ENCODE measurements at places on chromosomes 6 and 20.

DNA sequence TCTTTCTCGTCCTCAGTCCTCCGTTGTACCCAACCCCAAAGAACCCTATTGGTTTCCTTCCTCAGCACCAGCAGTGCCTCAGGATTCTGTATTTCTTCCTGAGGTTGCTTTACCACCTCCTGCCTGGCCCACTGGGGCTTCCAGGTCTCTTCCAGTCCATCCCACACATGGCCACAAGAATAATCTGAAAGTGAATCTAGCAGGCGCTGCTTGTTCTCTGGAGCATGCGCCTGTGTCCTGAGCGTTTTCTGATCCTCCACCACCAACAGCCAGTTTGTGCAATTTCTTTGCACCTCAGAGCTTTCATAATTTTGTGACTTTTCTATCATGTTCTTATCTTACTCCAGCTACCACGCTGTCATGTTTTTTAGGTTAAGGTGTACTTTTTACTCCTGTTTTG, 11.6 kb upstream of the HSP90AB1 start:
- DNase-seq: no peak

- no peak for DNase-seq
These were observed 152.9 kb downstream of the JARID2 start for GRCh38 chr6:15398633-15399275.

DNA sequence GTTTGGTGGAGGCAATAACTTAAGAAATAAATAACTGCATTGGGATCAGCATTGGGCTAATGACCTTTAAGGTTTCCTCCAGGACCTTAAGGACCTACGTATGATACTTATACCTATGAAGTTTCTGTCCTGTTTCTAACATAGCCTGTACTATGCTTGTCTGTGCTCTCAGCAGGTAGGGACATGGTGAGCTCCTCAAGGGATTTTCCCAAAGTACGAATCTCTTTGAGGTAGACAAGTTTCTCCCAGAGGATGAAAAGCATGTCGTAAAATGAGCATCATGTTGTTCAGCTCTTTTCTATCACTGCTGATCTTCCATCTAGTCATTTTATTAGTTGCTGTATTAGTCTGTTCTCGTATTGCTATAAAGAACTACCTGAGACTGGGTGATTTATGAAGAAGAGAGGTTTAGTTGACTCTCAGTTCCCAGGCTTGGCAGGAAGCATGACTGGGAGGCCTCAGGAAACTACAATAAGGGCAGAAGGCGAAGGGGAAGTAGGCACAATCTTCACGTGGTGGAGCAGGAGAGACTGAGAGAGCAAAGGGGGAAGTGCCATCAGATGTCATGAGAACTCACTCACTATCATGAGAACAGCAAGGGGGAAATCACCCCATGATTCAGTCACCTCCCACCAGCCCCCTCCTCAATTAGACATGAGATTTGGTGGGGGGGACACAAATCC, 77.8 kb upstream of the TGM3 start:
- peak; percentile 29 for DNase-seq

- DNase-seq: no peak
These were observed 233.1 kb upstream of the SUPT3H start for GRCh38 chr6:45610832-45611231.

DNA sequence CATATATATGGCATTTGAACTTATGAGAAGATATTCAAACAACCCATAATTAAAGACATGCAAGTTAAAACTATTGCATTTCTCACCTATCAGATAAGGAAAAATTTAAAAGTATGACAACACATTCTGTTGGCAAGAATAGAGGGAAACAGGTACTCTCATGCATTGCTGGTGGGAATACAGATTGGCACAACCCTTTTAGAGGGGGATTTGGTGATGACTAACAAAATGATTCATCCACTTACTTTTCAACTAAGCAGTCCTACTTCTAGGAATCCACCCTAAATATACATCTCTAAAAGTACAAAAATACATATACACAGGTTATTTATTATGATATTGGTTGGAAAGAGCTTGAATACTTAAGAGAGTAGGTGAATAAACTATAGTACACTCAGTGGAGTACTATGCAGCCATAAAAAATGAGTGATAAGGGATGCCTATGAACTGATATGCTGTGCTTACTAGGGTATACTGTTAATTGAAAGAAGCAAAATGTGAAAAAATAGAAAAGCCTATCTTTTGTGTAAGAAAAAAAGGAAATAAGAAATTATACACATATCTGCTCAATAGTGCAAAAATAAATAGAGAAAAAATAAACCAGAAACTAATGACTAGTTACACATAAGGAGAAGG, 42.2 kb downstream of the ADAT2 start:
- DNase-seq: no peak

- DNase-seq: no peak
These were observed 77.3 kb downstream of the EPHA7 start for GRCh38 chr6:93341900-93342613.

DNA sequence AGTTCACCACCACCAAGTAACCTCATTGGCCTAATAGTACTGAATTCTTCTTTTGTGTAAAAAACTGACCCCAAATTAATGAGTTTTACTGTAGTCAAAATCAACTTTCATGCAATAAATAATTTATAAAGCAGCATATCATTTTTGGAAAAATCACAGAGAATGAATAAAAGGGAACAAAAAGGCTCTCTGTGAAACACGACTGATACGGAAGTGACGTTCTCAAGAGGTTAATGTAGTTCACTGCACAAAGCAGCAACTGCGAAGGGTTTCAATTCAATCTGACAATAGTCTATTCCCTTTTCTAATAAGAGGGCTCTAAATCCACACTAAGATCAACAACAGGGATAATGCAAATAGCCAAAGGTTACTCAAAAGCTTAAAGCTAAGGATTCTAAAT, 70.3 kb downstream of the PREP start:
- DNase-seq: no peak

DNA sequence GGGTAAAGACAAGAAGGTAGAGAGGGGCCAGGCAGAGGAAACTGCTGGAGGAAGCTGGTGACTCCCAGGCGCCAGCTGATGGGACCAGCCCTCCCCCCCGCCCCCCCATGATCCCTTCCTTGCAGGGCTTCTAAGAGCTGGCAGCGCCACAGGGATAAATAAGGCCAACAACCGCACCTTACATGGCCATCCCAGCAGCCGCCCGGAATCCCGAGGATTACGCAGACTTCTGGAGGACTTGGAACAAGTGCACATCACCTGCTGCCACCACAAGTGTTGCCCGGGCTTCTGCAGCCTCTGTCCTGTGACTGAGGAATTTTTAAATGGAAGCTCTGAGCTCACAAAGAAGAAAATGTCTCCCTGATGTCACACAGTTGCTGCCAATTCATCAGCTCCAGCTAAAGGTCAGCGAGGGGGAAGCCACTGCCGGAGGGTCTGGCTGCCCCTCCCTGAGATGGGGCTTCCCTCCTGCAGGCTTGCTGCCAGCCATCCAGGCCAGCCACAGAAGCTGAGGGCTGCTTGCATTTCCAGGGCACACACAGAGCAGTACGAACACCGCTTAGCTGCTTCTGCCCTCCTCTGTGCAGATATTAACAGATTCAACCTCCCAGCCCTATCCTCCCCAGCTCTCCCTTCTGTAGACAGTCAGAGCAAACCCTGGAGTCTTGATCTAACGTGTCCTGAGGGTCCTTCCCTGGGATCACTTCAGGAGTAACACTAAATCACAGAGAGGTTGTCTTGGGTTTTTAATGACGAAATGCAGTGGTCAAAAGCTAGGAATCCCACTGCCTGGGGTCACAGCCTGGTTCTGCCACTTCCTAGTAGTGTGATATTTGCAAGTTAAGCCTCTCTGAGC, 38.6 kb upstream of the PIM1 start:
- DNase-seq: no peak

DNA sequence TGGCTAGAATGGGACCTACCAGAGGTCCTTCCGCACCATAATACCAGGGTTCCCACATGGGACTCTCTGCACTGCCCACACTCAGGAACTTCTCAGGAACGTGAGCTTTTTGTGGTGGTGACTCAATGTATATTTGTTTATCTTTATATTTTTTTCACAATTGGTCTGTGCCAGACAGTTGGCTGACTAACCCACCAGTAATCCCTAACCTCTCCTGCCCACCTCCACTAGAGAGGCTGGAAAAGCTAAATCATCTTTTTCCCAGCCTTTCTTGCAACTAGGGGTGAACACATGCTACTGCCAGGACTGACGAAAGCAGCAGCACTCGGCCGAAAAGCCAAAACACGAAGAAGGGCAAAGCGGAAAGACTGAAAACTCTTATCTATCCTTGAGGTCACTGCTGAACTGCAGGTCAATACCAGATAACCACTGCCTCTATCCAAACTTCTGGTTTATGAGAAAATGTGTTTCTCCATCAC, 112.9 kb downstream of the TRERF1 start:
- DNase-seq: no peak

GRCh38 chr6:35027807-35028206, 113.3 kb downstream of the TCP11 start:
- no peak for DNase-seq

DNA sequence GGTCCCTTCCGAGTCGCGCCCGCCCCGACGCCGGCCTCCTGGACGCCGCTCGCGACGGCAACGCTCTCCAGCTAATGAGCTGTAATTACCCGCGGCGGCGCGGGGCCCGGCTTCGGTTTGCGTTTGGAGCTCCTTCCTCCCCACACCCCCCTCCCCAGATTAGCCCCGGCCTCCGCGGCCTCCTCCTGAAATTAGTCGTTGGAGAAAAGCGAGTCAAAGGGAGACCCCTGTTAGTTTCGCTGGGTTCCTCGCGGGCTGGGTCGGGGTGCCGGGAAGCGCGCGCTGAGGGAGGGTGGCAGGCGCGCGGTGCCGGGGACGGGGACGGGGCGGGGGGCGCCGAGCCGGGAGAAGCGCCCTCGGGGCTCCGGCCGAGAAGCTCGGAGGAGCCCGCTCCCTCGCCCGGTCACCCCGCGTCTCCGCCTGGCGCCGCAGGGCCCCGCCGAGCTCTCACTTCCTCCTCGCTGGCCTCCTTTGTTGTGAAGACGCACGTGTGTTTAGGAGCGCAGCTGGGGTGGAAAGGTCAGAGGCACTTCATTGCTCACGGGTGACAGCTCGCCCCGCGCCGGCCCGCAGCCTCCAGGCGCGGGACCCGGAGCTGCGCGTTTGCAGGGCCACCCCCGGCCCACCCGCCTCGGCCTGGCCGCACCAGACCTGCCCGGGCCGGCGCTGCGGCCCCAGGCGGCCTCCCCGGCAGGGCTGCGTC, 4.9 kb downstream of the FOXC1 start:
- no peak for DNase-seq

GRCh38 chr20:1462834-1463233, 3.8 kb downstream of the NSFL1C start:
- no peak for DNase-seq

DNA sequence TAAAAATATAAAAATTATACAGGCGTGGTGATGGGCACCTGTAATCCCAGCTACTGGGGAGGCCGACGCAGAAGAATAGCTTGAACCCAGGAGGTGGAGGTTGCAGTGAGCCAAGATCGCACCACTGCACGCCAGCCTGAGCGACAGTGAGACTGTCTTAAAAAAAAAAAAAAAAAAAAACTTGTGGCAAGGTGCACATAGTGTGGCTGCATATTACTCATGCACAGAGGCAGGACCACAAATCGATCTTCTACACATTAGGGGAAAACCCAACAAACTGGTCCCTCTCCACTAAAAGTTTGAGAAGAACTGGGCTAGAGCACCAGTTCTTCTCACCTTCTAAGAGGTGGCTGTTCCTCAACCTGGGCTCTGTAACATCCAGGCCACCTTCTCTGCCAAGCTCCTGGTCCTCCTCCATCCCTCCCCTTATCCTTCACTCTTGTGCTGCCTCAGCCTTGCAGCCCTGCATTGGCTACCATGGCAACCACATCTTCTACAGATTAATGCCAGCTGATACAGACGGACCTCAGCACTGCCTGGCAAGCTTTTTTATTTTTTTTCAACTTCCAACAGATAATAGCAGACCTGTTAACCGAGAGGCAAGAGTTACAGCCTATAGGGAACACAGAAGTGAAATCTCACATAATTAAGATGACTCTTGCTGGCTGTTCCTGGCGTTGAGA, 88.0 kb downstream of the ATP9A start:
- no peak for DNase-seq

DNA sequence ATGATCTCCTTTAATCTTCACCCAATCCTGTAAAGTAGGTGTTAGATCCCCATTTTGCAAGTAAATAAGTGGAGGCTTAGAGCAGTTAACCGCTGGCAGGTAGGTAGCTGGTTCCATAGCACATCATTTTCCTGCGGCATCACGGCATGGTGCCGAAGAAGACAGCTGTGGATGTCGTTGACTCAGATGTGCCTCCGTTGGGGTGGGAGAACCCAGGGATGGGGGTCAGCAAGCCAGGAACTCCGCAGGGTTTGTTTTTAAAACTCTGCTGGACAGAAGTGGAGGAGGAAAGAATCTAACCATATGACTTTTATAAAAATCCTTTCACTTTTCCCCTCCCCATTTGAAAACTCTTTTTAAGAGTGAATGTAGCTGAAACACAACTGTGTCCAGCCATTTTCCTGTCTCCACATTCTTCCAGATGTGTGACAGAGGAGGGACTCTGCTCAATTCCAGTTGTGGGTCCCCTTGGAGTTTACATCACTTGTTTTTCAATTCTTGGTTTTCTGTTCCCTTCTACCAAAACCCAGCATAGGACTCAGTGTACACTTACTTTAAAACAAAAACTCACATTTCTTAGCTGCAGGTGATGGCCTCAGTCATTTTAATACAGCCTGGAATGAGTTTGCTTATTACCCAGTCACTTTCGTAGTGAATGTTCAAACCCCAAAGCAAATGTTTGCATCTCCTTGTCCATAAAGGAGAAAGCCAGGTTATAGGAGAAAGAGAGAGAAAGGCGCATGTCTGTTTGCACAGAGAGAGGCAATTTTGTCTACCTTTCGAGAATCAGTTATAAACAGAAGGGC, 27.6 kb upstream of the PI16 start:
- no peak for DNase-seq

- no peak for DNase-seq
These were observed 44.6 kb downstream of the SRC start for GRCh38 chr20:37390503-37390890.

DNA sequence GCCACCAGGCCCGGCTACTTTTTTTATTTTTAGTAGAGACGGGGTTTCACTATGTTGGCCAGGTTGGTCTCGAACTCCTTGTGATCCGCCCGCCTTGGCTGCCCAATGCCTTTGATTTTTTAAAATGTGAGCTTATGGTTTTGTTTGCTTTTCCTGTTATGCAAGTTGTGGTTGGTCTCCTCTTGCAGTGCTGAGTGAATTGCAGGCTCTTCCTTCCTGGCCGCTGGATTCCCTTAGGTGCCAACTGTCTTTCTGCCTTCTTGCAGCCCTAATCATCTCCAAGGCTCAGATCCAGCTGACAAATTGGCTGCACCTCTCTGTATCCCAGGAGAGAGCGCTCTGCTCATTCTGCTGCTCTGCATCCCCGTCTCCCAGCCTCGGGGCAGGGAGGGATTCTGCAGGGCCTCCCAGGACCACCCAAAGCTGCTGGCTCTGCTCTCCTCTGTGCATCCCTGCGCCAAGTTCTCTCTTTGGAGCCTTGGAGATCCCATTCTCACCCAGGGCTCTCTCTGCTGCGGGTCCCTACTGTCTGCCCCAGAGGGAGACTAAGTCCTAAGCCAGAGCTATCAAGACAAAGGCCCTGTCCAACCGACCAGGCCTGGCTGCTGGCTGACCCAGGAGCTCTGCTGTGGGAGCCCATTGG, 14.1 kb upstream of the EMILIN3 start:
- no peak for DNase-seq

- DNase-seq: no peak
These were observed 32.5 kb downstream of the PLCG1 start for GRCh38 chr20:41169791-41170351.

- DNase-seq: no peak
These were observed 17.2 kb upstream of the FAM50B start for GRCh38 chr6:3831761-3832530.

- no peak for DNase-seq
These were observed 8.7 kb upstream of the SRXN1 start for GRCh38 chr20:661474-662270.

All from KG1 (cell line).